ENCODE measurements at places on chromosomes 3 and 15.

- no peak for DNase-seq
These were observed 7.1 kb downstream of the CELSR3 start for GRCh38 chr3:48655606-48656005.

DNA sequence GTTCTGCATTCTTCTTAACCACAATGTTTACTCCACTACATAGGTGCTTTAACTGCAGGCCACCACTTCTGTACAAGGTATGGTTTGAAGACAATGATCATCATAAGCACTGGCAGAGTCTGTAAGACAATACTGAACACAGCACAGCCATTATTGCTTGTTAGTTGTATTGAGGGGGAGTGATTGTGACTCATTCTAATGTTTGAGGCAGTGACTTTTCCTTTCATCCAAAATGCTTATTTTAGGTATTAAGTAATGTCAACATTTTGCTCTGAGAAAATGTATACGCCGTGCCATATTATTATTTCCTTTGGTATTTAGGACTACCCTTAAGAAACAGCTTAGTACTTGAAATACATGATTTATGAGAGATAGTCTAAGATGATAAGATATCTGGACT is 618.2 kb upstream of the ZNF717 start:
- DNase-seq = no peak

DNA sequence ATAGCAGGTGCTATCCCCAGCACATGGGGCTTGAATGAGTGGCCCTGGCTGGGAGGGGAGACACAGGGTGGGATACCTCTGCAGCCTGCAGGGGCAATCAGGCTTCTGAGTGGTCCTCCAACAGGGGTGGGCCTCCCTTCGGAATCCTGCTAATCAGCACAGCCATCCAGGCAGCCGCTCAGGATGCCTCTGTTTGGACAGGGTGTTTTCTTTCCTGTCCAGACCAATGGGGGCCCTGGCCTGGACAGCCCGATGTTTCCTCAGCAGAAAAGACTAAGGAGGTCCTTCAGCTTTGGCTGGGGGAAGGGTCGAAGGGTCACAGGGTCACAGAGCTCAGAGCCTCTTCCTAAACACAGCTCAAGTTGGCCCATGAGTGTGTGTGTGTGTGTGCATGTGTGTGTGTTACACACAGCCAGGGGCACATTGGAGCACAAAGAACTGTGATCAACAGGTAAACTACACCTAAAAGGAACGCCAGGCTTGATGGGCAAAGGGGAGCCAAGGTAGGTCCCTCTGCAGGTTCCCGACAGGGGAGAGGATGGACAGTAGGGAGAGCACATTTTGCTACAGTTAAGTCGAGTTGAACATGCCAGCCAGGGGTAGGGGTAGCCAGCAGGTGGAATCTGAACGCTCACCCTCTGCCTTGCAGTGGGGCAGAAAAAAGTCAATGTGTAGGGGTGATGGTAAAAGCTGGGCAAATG is 1.1 kb upstream of the HAPLN3 start:
- no peak for DNase-seq

- DNase-seq = no peak
These were observed 89.7 kb downstream of the EEFSEC start for GRCh38 chr3:128242818-128243601.

DNA sequence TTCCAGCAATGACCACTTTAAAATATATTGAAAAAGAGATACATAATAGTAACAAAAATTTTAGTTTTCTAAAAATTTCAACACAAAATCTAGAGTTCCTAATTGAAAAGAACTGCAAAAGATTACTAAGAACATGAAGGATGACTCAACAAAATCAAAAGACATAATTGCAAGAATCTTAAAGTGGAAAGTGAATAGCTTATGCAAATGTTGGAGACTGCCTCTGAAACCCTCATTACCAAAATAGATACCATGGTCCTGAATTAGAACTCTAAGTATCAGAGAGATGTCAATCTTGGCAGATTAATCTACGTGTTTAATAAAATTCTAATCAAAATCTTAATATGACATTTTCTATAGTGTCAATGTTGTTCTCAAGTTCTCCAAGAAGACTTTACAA is 60.7 kb upstream of the SGO1 start:
- no peak for DNase-seq

DNA sequence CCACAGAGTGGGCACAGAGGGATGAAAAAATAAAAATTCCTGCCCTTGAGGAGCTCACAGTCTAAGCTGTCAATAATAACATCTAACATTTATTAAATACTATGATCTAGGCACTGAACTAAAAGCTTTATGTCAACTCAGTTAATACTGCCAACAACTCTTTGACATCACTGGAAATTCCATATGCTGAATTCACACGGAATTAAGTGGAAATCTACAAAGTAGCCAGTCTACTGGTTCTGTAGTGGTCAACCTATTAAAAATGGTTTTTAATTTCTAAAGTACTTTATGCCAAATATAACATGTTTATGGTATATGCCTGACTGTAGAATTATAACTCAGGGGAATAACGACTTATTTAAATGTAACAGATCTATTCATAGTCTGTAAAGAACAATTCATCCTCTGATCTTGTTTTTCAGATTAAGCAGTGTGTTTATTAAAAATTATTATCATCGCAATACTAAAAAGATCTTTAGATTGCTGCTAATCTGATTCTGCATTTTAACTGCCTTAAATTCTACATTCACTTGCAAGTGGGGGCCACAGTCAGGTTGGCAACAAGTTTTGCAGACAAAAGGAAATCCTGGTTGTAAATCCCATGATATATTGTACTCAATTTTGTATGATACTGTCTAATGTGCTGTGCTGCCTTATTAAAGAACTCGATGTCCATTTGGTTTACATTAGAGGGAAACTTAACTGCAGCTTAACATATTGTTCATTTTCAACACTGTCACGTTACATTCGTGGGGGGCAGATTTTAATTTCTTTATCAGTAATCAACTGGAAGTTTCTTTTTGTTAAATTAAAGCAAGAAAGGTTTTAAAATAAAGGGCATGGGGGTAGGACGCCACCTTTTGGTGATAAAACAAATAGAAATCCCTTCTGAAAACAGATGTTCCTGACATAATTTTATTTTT is 2.6 kb upstream of the FOXP1 start:
- peak; percentile 20 for DNase-seq

DNA sequence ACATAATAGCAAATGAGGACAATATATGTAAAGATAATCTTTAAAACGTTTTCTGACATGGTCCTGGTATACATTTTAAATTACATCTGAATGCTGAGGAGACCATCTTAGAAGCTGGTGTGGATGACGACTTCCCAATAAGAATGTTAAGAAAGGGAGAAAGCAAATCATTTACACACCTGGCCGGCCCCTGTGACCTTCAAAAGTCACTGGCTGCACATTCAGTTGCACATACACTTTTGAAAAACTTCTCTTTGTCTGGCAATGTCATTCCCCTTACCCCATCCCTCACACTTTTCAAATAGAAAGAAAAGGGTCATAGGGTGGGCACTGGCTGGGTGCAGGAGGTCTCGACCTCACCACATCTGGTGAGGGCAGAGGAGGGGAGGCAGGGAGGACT is 391.0 kb downstream of the MECOM start:
- DNase-seq = no peak

DNA sequence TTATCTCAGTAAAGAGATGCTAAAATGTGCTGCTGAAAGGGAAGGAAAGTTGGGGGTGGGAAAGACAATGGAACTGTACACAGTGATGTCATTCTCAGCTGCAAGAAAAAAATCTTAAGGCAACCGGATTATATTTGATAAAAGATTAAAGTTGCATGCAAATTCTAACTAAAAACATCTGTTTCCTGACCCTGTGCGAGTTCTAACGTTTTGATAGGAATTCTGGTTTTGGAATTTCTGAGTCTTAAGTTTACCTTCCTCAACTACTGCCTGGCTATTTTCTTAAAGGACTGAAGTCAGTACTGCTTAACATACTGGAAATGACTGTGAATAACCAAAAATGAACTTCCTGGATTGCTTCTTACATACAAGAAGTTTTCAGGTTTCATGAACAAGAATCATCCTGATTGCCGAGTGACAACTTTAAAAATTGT is 115.5 kb downstream of the SLC25A26 start:
- no peak for DNase-seq

DNA sequence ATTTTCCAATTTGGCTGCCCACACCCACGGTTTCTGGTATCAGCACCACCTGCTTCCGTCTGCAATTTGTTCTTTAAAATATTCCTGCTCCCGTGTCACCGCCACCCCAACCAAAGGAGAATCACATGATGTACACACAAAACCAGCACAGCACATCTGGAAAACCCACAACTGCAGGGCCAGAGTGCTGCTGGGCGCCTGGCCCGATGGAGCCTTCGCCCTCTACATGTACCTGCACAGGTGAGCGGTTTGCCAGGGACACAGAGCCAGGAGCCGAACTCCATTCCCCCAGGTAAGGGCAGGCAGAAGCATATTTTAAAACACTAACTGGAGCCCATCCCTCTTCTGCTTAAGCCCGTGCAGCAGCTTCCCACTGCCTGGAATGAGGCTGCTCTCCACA is 75.6 kb downstream of the ADAMTS17 start:
- DNase-seq = no peak

DNA sequence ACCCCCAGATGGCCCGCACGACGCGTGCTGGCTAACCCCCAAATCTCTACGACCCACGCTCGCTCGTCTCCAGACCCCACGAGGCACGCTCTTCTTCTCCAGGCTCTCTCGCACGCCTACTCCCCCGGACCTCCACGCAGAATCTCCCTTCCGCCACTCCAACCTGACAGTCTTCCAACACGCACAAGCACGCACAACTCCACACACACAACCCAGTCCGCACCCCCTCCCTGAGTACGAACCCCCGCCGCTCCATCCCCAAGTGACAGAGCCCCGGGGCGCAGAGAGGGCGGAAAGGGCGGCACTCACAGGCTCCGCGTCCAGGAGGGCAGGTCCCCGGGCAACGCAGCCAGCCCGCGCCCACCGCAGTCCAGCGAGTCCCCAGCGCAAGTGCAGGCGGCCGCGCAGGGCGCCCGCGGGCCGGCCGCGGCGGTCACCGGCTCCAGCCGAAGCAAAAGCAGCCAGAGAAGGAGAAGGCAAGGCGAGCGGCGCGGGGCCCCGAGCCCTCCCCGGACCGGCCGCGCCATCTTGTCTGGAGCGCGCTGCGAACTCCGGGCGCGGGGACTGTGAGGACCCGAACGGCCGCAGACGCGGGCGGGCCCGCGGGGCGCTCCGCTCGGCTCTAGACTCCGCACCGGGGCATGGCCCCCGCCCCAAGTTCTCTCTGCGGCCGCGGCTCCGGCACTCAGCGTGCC is 794 bp downstream of the LRIG1 start:
- peak; percentile 37 for DNase-seq

GRCh38 chr15:100879464-100880138 is at the start of gene ALDH1A3:
TSS of gene ALDH1A3 (plus strand) at chr15:100879831. CDS start at chr15:100879908, 77 bp downstream.
- peak; percentile 96 for DNase-seq

- no peak for DNase-seq
These were observed 8.8 kb upstream of the ATP11B start for GRCh38 chr3:182784542-182784941.

DNA sequence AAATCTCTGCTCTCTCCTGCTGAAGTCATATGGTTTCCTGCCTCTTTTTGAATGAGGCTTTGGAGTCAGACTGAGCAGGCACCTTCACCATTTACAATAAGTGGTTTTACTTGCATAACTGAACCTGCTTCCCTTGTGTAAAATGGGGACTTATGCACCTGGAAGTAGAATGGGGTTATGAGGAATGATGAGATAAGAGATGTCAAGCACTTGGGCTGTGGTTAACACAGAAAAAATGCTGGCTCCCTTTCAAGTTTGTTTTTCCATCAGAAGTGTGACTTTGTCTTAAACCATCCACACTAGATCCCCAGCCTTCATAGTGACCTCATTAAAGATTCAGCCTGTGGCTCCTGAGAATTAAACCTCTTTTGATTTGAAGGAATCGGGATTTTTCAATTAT is 5.2 kb downstream of the EXOSC7 start:
- no peak for DNase-seq

- no peak for DNase-seq
These were observed 563.7 kb downstream of the NSUN3 start for GRCh38 chr3:94626573-94626972.

- DNase-seq = no peak
These were observed 11.5 kb downstream of the SETMAR start for GRCh38 chr3:4314688-4315087.

DNA sequence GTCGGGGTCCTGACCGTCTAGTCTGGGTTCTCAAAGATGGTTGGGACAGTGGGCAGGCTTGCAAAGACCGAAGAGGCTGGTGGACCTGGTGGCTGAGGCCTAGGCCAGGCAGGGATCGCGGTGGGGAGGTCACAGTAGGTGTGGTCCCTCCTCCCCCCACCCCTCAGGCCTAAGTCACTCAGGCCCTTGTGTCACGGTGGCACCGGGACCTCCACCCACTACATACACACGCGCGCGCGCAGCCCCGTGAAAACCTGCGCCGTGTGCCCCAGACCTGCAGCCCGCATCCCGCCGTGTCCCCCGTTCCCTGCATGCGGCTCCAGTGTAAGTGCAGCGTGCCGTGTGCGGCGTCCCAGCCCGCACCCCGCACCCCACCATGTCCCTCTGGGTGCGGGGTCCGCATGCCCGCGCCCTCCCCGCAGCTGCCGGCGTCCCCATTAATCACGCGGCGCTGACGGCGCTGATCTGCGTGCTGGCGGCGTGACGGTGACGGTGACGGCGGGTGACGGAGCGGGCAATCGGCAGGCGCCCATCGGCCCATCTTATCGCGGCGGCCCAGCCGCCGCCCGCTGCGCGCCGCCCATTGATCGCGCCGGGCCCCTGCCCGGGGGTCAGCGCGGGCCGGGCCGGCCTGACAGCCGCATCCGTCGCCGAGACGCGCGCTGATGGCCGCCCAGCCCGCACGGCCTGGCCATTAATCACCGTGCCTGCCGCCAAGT is 24.4 kb downstream of the SEC61A1 start:
- no peak for DNase-seq

GRCh38 chr3:122298239-122298638 is 26.8 kb upstream of the CSTA start:
- no peak for DNase-seq

- no peak for DNase-seq
These were observed 46.7 kb upstream of the PLAAT1 start for GRCh38 chr3:193194371-193194770.

GRCh38 chr15:79964232-79964805 is 6.7 kb downstream of the BCL2A1 start:
- no peak for DNase-seq

- peak; percentile 55 for DNase-seq
These were observed 34.9 kb downstream of the PRKCD start for GRCh38 chr3:53195602-53196574.

DNA sequence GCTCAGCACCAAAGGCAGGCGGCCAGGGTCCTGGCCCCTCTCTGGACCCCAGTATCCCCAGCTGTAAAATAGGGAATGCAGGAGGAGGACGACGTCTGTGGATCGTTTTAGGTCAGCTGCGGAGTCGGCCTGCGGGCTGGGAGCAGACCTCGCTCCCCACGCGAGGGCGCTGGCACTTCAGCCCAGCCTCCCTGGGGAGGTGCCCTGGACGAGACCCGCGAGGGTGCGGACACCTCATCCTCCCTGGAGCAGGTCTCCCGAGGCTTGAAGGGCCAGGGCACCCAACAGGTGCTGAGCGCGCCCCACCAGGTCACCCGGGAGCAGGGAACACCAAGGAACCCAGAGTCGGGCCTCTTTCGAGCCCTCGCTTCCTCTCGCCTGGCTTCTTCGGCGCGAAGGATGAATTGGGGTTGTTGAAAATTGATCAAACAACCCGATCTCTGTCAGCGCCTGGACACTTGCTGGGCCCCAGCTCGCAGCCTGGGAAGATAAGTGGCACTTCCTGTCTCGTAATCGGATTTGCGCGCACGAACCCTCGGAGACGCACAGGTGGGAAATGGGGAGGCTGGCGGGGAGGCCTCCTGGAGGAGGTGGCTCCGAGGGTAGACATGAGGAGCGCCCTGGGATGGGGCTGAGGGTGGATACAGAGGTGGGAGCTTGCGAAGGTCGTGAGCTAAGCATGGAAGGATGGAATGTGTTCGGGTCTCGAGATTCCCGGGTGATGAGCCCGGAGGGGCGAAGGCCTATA is 588 bp upstream of the VIPR1 start:
- DNase-seq = peak; percentile 79
